SHP77 treated with DMSO at 0.1 percent for 48 hours (cell line): ENCODE measurements at places on chromosomes 3 and 15.

GRCh38 chr3:121330118-121330517 is 215.7 kb downstream of the POLQ start:
- DNase-seq = no peak

GRCh38 chr15:70065006-70065722 is 32.6 kb downstream of the TLE3 start:
- no peak for DNase-seq

DNA sequence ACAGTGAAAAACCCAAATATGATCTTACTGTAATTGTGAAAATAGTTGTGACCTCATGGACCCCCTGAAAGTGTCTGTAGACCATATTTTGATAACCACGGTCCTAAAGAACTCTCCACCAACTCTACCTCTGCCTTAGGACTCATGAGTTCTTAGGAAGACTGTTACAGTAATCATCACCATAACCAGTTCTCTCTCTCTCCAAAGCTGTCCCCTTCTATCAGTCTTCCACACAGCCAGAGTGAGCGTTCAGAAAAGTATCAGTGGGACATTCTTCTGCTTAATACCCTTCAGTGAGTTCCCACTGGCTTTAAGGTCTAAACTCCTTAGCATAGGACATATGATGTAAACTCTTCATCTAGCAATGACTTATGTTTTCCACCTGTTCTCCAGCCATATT is 27.6 kb upstream of the ST6GAL1 start:
- no peak for DNase-seq

- no peak for DNase-seq
These were observed 5.0 kb downstream of the ZBED2 start for GRCh38 chr3:111590143-111590491.

DNA sequence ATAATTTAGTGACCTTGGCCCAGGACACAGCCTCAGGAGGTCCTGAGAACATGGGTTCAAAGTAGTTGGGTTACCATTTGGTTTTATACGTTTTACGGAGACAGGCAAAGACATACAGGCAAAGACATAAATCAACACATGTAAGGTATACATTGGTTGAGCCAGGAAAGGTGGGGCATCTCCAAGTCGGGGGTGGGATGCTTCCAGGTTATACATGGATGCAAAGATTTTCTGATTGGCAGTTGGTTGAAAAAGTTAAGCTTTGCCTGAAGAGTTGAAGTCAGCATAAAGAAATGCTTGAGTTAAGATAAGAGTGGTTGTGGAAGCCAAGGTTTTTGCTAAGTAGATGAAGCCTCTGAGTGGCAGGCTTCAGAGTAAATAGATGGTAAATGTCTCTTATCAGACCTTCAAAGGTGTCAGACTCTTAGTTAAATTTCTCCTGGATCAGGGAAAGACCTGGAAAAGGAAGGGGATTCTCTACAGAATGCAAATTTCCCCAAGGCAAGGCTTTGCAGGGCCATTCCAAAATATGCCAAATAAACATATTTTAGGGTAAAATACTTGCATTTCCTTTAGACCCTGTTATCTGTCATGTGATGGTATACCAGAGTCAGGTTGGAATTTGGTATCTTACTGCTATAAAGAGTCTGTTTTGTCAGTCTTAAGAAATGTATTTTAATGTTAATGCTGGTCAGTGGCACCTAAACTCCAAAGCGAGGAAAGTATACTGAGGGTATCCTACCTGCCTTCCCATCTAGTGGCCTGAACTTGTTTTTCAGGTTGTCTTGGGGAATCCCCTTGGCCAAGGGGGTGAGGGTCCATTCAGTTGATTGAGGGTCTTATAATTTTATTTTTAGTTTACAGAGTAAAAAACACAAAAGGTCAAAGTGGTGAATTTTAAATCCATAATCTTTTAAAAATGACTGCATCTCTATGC is 8.2 kb upstream of the PDHB start:
- DNase-seq = no peak

GRCh38 chr15:55532944-55533343 is 24.9 kb upstream of the DNAAF4 start:
- DNase-seq = no peak

DNA sequence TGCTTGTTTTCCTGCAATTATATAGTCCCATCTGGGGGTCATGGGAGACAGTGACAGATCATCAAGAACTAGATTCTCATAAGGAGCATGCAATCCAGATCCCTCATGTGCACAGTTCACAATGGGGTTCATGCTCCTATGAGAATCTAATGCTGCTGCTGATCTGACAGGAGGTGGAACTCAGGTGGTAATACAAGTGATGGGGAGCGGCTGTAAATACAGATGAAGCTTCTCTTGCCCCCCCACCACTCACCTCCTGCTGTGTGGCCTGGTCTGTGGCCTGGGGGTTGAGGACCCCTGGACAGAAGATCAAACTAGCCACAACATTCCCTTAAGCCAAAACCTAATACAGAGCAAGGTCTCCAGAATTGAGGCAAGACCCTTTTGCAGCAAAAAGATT is 161.1 kb downstream of the WDR76 start:
- no peak for DNase-seq

DNA sequence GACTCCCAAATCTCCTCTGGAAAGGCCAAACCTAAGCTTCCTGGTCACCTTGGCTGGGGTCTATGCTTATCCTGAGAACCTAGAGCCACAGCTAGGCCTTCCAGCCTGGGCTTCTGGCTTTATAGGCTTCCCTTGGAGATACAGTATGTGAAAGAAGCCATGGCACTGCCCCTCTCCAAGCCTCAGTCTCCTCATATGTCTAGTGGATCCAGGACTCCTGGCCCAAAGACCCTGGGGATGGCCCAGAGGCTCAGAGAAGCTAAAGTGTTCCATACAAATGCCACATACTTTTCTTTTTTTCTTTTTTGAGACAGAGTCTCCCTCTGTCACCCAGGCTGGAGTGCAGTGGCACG is 8.6 kb downstream of the ACAA1 start:
- no peak for DNase-seq
